Cortex of kidney (tissue), 1 donor: ENCODE measurements at places on chromosomes 7 and 10.

- no peak for DNase-seq
These were observed 59.8 kb downstream of the ITIH5 start for GRCh38 chr10:7606951-7607404.

- DNase-seq = no peak
These were observed 63.7 kb downstream of the THSD7A start for GRCh38 chr7:11768263-11768662.

DNA sequence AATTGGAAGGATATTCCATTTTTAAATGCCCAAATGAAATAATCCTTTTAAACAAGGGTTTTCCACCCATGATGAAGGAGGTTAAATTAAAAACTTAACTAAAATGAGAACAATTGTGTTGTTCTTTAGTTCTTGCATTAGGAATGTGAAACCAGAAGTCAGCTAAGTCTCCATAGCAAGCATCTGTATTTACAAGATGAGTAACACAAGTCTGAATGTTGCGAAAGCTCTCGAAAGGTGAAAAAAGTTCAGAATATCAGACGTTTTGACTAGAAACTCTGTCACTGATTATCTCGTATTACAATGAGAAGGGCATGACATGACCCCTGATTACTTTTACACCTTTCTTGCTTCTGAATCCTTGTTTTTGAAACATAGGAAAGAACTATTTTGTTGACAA is 149.6 kb downstream of the BICC1 start:
- DNase-seq = no peak

GRCh38 chr10:13759168-13759567 is 172.4 kb downstream of the PRPF18 start:
- DNase-seq = no peak

DNA sequence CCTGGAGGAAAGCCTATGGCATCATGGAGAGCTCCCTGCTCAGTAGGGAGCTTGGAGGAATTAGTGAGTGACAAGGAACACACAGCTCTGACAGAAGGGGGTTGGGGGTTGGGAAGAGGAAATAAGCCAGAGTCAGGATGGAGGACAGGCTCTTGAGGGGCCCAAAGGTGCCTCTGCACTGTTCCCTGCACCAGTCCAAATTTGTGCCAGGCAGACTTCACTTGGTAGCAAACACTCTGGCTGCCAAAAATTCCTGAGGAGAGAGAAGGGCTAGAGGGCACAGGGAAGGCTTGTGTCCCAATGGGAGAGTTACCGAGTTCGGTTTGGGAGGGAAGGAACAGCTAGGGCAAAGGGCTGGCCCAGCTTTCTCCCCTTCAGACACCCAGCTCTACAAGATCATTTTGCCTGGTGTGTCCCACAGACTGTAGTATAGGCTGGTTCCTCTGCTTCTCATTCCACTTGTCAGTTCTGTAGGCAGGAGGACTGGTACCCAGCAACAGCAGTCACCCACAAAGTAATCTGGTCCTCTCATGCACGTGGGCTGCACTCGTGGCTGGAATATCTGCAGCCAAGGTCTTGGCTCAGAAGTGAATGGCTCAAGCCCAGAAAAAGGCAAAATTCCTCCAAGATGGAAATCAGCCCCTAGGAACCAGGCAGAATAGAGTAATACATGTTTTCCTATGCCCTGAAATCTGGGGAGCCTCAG is 8.0 kb upstream of the KCNIP2 start:
- no peak for DNase-seq

- no peak for DNase-seq
These were observed 304.2 kb downstream of the RPS24 start for GRCh38 chr10:78337646-78338391.

GRCh38 chr7:29478226-29478625 is 85.4 kb upstream of the PRR15 start:
- DNase-seq = no peak

- no peak for DNase-seq
These were observed 163.3 kb downstream of the THSD7A start for GRCh38 chr7:11668727-11669126.

GRCh38 chr7:65731562-65732035 is 141.3 kb upstream of the VKORC1L1 start:
- no peak for DNase-seq

DNA sequence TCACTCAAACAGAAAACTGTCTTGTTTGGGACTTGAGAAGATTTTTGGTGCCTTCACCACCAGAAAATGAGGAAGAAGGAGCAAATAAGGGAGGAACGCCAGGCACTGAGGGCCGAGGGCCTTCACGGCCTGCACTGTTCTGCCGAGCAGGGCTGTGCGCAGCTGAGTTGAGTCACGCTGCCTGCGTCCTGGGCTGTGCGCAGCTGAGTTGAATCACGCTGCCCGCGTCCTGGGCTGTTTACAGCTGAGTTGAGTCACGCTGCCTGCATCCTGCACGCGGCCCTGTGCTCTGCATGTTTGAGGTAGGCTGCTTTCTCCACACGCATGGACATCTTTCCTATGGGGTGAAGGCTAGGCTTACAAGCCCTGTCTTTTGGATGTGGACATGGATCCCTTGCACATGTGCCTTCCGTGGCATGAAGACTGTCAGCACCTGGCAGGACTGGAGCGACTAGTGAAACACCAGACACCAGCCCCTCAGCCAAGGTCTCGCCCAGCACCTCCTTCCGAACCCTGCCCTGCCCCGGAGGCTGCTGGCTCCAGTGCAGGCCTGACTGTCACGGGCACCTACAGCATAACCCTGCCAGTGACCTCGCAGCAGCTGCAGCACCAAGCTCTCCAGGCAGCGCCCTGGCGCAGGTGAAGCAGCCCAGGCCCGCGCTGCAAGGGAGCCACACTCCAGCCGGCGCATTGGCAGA is 96.7 kb downstream of the HTR5A start:
- DNase-seq = no peak

DNA sequence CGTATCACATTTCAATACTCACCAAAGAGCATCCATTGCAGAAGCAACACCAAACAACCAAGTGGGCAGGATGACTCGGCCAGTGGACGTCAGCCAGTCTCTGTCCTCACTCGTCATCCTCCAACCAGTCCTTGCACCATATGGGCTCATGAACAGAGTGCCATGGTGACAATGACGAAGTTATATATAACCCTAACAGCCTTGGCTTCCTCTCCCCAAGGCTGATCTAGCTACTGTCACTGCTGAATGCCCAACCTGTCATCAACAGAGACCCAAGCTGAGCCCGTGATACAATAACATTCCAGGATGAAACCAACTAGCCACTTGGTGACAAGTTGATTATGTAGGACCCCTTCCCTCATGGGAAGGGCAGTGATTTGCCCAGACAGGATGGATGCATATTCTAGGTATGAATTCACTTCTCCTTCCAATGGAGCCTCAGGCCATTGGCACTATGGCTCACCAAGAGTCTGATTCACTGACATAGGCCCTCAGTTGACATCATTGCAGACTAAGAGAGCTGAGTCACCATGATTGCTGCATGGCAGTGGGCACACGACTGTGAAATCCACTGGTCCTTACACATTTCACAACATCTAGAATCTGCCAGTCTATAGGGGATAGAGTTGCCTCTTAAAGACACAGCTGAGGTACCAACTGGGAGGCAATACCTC is 26.3 kb upstream of the PPIF start:
- DNase-seq = no peak

GRCh38 chr10:80081801-80082750 is 3.6 kb downstream of the TMEM254 start:
- no peak for DNase-seq

- DNase-seq = no peak
These were observed 247.9 kb upstream of the PTN start for GRCh38 chr7:137591421-137591837.

DNA sequence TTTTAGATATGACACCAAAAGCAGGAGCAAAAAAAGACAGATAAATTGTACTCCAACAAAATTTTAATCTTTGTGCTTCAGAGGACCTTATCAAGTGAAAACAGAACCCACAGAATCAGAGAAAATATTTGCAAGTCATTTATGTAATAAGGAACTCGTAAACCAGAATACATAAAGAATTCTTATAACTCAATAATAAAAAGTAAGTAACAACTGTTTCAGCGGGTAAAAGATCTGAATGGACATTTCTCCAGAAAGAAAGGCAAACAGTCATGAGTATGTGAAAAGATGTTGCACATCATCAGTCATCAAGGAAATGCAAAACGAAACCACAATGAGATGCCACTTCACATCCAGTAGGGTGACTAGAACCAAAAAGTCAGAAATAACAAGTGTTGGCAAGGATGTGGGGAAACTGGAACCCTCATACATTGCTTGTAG is 167.7 kb upstream of the KCTD7 start:
- no peak for DNase-seq

- DNase-seq = no peak
These were observed 65.6 kb upstream of the PDGFA start for GRCh38 chr7:585229-585711.

DNA sequence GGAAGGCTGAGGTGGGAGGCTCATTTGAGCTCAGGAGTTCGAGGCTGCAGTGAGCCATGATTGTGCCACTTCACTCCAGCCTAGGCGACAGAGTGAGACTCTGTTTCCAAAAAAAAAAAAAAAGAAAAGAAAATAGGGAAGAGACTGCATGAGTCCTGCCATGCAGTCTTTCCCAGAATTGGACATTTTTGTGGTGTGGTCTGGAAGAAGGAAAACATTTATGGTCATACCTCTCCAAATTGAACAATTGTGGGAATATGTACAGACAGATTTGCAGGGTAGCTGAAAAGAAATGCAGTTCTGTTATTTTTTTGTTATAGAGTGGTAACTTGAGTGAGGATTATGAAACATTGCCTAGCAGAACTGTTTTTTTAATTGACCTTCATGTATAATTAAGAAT is 198.1 kb downstream of the AUTS2 start:
- DNase-seq = no peak

- no peak for DNase-seq
These were observed 65.9 kb downstream of the PRKCQ start for GRCh38 chr10:6514180-6514579.
